ENCODE measurements at places on chromosomes 2 and 18.

DNA sequence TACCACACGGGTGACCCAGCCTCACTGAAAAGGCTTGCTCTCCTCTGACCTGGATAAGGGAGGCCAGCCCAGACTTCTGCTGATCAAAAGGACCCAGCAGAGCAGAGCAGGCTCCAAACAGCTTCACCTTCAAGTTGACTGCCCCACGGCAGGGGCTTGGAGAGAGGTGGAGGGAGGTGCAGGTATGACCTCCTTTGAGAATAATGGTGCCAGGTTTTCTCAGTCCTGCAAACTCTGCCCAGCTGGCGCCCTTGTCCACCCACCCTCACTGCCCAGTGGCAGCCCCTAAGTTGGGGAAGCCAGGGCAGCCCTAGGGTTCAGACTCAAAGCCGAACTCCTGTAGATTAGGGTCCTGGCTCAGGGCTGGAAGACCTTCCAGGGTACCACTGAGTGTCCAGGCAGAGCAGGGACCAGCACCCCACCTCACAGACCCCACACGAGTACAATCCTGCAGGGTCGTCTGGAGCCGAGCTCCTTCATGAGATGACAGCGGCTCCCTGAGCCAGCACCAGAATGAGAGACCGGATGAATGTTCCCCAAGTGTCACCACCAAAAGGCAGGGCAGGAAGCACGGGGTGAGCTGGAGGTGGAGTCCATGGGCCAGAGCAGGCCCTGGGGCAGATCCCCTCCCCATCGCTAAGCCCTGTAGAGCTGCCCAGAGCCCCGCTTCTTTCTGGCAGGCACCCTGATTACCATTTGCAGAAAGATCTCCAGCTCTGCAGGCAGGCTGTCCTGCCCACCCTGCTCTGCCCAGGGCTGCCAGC, 3.6 kb upstream of the GPC1 start:
- no peak for DNase-seq

DNA sequence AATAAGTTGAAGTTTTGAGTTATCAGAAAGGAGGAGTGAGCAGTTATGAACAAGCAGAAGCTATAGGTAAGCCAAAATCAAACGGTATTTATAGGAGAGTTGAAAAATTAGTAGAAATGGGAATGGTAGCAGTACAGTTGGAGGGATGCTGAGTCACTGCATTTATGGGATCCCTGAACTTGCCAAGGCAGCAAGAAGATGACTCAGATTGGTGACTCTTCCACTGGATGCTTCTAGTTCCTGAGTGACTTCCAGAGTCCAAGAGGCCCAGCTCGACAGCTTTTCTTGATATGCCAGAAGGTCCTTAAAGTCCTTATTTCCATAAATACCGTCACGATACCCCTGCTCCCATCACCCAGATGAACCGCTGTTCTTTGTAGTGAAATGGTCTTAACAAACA, 31.1 kb upstream of the ACTR3 start:
- DNase-seq: no peak

DNA sequence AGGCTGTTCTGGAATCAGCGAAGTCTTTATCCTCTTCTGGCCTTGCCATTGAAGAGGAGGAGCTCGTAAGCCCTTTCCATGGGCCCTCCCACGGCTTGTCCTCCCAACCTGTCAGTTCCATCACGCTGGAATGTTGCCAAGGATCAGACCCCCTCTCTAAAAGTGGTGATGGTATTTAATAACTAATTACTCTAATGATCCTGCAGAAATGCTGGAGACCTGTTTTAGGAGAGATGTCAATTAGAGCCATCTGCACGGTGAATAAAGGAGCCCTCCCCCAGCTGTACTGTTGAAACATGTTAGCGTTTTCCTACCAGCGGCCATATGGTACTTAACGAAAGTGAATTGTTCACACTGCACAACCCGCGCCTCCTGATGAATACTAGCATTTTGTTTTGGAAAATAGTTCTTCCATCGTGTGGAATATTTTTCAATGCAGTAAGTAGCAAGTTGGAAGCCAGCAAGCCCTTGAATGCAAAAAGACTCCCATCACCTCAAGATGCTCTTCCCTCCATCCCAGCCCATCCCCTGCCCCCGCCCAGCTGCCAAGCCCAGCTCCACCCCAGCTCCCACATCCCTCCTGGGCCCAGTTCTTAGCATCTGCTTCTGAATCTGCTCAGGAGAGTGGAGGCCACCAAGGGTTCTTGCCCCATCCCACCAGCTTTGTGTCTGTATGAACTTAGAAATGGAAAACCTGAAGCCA, 145.4 kb downstream of the KLHL29 start:
- DNase-seq: peak; percentile 66

GRCh38 chr2:50379351-50379750, 652.6 kb downstream of the NRXN1 start:
- no peak for DNase-seq

- DNase-seq: no peak
These were observed 33.4 kb upstream of the ITGA6 start for GRCh38 chr2:172394002-172394401.

- no peak for DNase-seq
These were observed 671.8 kb upstream of the SLC39A10 start for GRCh38 chr2:194985258-194985657.

GRCh38 chr2:43082903-43083677, 143.3 kb downstream of the ZFP36L2 start:
- DNase-seq: no peak

GRCh38 chr2:51619961-51620360, 588.0 kb upstream of the NRXN1 start:
- DNase-seq: no peak

DNA sequence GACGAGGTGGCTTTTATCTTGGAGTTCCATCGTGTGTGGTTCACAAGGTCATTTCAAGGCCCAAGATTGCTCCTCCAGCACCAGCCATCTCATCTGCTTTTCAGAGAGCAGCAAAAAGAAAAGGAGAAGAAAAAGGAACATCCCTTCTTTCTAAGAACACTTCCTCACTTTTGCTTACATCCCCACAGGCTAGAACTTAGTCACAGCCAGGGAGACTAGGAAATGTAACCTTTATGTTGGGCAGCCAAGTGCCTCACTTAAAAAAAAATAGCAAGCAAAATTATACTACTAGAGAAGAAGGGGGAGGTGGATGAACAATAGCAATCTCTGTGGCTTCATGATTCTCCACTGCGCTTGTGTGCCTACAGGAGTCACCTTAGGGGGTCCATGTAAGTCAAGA, 141.8 kb downstream of the SMAD2 start:
- DNase-seq: no peak

DNA sequence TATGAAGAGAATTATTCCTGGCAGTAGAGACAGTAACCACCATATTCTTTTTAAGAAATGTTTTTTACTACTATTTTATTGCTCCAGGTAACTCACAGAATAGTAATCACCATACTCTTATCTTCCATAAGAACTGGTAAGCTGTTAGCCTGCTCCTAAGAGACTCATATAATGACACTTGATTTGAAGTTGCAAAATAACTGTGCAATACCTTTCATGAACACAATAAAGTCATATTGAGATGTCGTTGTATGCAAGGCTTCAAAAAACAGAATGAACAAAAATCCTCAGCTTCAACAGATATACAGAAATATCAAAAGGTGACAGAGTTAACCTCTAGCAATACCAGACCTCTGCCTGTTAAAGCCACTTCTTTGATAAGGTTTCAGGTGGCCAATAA, 360.1 kb downstream of the NBAS start:
- no peak for DNase-seq

DNA sequence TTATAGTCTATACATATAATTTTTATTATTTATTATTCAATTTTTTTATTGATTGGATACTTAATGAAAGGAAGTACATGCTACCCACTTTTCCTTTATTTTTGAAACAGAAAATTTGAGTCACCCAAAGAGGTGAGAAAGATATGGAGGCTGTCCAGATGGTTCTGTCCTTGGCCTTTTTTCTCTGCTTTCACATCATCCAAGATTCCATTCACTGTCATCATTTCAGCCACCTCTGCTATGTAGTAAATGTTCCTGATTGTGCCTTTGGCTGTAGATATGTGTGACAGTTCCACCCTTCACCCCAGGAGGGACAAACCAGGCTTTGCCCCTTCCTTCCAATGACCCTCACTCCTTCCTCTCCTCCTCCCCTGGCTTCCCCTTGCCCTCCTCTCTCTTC, 675.7 kb upstream of the ID2 start:
- DNase-seq: no peak

DNA sequence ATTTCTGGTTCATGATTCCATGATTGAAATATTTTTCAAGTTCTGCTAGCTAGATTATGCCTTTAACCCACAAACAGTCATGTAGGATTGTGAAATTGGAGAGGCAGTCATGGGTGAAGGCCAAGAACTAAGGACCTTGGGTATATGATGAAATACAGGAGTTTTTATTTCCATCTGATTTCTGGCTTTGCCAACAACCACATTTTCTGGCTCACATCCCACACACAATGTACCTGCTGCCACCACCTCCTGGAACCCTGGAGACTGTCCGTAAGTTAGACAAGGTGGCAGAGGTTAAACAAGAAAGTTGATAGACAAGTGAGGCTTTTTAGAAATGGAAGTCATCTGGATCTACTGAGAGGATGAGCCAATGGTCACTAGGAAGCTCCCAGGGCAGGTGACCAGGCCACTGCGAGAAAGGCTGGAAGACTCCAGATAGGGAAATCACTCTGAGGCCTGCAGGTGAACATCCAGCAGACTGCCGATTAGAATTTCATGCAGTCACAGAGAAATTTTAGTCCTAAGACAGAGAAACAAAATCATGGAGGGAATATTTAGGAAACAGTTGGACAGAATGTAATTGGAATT, 402.0 kb downstream of the ALK start:
- DNase-seq: no peak

GRCh38 chr2:75491129-75491753, 69.5 kb downstream of the EVA1A start:
- no peak for DNase-seq

Measured in brain (organoid and tissue), 16 donors.